ENCODE measurements at places on chromosomes 16 and 17. TPM values are rescaled to one million over a fixed set of nuclear protein-coding genes. Genes with fewer than 3 reads are reported as not detected.

Gene VMO1
- 39.7 TPM for total RNA-seq

DNA sequence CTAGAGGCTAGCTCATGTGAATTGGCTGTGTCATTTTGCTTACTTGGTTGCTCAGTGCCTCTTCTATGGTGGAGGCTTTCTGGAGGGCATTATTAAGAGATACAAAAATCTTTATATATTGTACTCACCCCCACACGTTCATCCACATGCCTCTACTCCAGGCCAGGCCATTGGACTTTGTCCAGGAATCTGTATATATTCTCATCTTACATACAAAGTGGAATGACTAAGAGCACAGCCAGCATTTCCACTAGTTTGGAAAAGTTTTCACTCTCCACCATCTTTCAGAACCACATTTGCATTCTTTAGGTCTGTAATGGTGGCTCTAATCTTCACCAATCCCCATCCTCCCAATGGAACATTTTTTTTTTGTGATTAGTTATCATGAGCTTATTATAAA, 4.8 kb upstream of the GLG1 start:
- H3K36me3 ChIP-seq: no peaks in the 10 kb centered on the region
- DNase-seq: no peak
- H3K4me1 ChIP-seq: peaks cover 7% of the 10 kb centered on the region
- no peaks in the 10 kb centered on the region for H3K27me3 ChIP-seq
- no peak overlapping the region for H3K4me3 ChIP-seq
- H3K27ac ChIP-seq: no peak overlapping the region

Gene SOX9
- 37.5 TPM for total RNA-seq

- no peaks in the 10 kb centered on the region for H3K36me3 ChIP-seq
- H3K27ac ChIP-seq: no peak overlapping the region
- no peak overlapping the region for H3K4me3 ChIP-seq
- peaks cover 22% of the 10 kb centered on the region for H3K4me1 ChIP-seq
- DNase-seq: no peak
- H3K27me3 ChIP-seq: no peaks in the 10 kb centered on the region
These were observed 63.3 kb downstream of the HAPSTR1 start for GRCh38 chr16:9154567-9155410.

Gene RHBDL1
- 2.3 TPM for total RNA-seq
